Muscle of back (tissue), 13 donors: ENCODE measurements at places on chromosomes 7 and 10. TPM values are rescaled to one million over a fixed set of nuclear protein-coding genes. Genes with fewer than 3 reads are reported as not detected.

The LRRN3 gene
- 13.1 TPM for polyA plus RNA-seq

The STOX1 gene
- polyA plus RNA-seq = 2.5 TPM

The HOXA13 gene
- not detected for polyA plus RNA-seq

The SEMA3A gene
- 18.4 TPM for polyA plus RNA-seq

The INA gene
- polyA plus RNA-seq = 0.12 TPM

The FLNC gene
- 647 TPM for polyA plus RNA-seq

The ARHGAP12 gene
- 25.3 TPM for polyA plus RNA-seq

The THSD7A gene
- polyA plus RNA-seq = 4.6 TPM

- DNase-seq = peak; percentile 41
Measured at GRCh38 chr10:113854761-113855588, 514 bp downstream of the NHLRC2 start.

GRCh38 chr7:157035302-157035701, 24.8 kb upstream of the MNX1 start:
- DNase-seq = no peak

DNA sequence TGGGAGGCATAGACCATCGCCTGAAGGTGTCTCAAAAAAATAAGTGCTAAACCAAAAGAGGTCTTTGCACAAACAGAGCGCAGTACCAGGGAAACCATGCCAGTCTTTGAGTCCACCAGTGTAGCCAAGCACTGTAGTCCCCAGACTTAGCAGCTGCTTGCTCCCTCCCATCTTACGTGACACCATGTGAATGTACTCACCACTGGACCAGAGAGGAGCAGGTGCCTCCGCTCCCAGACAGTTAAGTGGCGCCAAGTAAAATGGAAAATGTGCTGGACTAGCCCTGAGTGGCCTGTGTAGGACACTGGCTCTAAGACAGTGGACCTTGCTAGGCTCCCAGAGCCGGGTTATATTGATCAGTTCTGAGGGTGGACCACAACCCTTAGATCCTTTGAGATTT, 47.7 kb upstream of the PLEKHA1 start:
- no peak for DNase-seq

DNA sequence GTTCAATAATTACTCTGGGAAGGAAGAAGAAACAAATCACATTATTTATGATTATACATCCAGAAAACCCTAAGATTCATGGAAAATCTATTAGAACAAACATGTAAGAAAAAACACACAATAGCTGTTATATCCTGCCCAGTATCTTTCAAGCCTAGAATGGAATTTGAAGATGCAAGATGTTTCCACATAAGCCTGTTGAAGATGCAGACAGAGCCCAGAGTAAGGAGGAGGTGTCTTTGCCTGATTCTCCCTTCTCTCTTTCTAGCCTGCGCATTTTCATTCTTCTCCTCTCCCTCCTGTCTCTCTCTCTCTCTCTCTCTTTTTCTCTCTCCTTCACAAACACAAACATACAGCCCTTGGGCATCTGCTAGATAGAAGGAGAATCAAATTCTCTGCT, 170.1 kb upstream of the INHBA start:
- DNase-seq = no peak

- no peak for DNase-seq
Measured at GRCh38 chr7:16851829-16852228, 30.0 kb downstream of the AGR3 start.

GRCh38 chr7:36129048-36129534, 24.0 kb upstream of the EEPD1 start:
- no peak for DNase-seq

DNA sequence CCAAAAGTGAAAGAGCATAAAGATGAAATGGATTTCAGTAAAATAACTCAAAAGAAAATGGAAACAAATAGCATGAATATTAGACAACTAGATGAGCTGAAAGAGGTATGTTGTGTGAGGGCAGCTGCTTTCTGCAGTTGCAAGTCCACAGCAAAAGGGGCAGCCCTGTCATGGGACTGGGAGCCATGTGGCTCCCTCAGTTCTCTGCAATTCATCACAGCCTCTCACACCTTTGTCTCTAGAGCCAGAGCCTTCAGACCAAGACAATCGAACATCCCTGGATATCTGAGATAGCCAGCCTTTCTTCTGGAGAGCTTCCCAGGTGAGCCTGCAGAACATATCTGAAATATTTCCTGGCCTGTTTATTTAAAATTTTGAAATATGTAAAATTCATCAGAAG, 538.7 kb downstream of the REEP3 start:
- DNase-seq = no peak

GRCh38 chr10:104472505-104472904, 118.9 kb downstream of the CFAP58 start:
- no peak for DNase-seq

- DNase-seq = no peak
Measured at GRCh38 chr7:75992083-75992755, 2.2 kb downstream of the TMEM120A start.

GRCh38 chr7:46572691-46573090, 651.6 kb upstream of the IGFBP3 start:
- no peak for DNase-seq

GRCh38 chr10:132993271-132994184, 51.2 kb upstream of the CFAP46 start:
- DNase-seq = no peak

DNA sequence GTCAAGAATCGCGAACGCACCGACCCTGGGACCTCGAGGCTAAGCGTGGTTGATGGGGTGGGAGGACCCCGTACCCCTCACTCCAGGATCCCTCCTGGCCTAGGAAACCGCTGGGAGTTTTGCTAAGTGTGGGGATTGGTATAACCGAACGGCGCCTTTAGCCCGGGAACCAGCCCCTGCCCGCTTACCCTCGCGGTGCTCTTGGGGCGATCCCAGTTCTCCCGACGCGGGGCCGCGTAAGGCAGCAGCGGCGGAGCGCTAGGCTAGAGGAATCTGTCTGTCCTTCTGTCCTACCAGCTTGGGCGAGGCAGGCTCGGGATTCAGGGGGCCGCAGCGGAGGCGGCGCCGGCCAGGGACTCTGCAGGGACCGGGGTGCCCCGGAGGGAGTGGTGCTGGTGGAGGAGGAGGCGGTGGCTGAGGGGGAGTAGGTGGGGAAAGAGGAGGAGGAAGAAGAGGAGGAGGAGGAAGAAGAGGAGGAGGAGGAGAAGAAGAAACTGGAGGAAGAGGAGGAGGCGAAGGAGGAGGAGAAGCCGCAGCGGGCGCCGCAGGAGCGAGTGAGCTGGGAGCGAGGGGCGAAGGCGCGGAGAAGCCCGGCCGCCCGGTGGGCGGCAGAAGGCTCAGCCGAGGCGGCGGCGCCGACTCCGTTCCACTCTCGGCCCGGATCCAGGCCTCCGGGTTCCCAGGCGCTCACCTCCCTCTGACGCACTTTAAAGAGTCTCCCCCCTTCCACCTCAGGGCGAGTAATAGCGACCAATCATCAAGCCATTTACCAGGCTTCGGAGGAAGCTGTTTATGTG, 439 bp upstream of the EMX2 start:
- peak; percentile 97 for DNase-seq

- no peak for DNase-seq
Measured at GRCh38 chr10:11520892-11521291, 90.6 kb downstream of the USP6NL start.

GRCh38 chr7:92336662-92337340, 91.0 kb downstream of the ANKIB1 start:
- no peak for DNase-seq

- DNase-seq = no peak
Measured at GRCh38 chr10:73809061-73809818, 2.2 kb downstream of the NDST2 start.

DNA sequence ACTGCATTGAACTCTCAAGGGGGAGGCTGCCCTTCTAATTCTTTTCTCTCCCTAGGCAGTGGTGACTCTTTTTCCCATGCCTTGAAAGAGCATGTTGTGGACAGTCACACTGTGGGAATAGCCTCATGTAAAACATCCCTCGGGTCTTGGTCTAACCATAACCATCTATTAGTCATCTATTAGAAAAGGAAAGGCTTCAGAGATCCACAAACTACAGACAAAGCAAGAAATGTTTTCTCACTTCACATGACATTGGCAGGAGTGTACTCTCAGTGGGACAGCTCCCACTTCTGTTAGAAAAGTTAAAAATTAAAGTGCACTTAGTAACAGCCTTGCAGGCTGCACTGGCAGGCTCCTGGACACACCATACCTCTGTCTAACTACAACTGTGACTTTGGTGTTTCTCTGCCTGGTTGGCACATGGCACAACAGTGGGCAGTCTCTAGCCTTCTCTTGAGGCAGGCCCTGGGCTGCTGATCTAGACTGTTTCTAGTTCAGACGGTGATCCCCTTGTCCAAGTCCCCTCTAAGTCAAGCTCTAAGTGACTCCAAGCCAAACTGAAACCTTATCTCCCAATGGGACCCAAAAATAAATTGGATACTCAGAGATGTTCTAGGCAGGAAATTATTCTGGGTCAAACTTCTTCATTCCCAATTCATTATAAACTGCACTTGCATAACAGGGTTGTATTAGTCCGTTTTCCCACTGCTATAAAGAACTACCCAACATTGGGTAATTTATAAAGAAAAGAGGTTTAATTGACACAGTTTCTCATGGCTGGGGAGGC, 57.9 kb upstream of the ITGB1 start:
- peak; percentile 42 for DNase-seq

GRCh38 chr7:50538478-50538877, 26.7 kb downstream of the DDC start:
- DNase-seq = no peak
